Left lobe of liver (tissue), 2 donors: ENCODE measurements at places on chromosomes 13 and 19.

GRCh38 chr13:76338003-76338402, 548.2 kb downstream of the KCTD12 start:
- no peak for DNase-seq

GRCh38 chr19:36258028-36258875, 43.3 kb downstream of the ZNF146 start:
- DNase-seq = no peak

- DNase-seq = no peak
These were observed 69.5 kb downstream of the DACH1 start for GRCh38 chr13:71797517-71797916.

GRCh38 chr19:1513499-1514294, 878 bp upstream of the ADAMTSL5 start:
- DNase-seq = peak; percentile 66

DNA sequence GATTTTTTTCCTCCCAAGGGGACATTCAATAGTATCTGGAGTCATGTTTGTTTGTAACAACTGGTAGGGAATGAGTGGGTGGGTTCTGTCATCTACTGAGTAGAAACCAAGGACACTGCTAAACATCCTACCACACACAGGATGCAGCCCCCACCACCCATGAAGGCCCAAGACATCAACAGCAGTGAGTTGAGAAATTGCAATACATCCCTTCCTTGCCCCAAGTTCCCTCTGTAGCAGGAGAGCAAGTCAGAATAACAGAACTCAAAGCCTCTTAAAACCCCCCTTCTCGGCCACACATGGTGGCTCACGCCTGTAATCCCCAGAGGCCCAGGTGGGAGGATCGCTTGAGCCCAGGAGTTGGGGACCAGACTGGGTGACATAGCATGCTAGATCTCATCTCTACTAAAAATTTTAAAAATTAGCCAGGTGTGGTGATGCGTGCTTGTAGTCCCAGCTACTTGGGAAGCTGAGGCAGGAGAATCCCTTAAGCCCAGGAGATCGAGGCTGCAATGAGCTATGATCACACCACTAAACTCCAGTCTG, 2.4 kb upstream of the CYP2F1 start:
- no peak for DNase-seq

DNA sequence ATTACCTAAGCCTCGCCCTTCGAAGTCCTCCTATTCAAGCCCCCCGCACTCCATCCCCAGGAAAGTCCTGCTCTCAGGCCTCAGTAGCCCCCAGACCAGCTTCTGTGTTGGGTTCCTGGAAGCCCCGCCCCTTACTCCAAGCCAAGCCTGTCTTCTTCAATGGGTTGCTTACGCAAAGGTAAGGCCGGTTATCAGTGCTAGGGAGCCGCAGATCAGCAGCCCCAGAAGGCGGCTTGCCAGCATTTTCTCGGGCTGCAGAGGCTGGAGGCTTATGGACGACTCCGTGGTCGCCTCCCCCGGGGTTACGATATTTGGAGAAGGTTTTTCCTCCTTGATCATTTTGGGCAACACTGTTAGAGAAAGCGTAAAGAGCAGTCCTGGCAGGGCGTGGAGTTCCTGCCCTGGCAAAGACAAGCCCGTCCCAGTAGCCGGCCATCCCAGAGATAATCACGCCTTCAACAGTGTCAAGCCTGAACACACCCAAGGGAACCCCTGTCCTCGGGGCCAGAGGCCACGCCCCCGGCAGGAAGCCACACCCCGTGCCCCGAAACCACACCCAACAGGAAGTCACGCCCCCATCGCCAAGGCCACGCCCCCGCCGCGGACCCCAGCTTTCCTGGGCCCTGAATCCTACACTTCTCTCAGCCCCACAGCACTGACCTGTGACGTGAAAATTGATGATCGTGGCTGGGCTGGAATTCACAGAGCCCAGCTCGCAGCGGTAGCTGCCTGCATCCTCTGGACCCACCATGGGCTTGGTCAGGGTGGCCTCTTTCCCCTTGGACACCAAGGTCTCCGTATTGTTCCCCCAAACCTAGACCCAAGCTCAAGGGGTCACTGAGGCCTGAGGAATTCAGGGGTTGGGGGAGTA, 954 bp upstream of the RASIP1 start:
- peak; percentile 59 for DNase-seq

- peak; percentile 67 for DNase-seq
These were observed 306 bp downstream of the ZNF540 start for GRCh38 chr19:37594982-37595382.

DNA sequence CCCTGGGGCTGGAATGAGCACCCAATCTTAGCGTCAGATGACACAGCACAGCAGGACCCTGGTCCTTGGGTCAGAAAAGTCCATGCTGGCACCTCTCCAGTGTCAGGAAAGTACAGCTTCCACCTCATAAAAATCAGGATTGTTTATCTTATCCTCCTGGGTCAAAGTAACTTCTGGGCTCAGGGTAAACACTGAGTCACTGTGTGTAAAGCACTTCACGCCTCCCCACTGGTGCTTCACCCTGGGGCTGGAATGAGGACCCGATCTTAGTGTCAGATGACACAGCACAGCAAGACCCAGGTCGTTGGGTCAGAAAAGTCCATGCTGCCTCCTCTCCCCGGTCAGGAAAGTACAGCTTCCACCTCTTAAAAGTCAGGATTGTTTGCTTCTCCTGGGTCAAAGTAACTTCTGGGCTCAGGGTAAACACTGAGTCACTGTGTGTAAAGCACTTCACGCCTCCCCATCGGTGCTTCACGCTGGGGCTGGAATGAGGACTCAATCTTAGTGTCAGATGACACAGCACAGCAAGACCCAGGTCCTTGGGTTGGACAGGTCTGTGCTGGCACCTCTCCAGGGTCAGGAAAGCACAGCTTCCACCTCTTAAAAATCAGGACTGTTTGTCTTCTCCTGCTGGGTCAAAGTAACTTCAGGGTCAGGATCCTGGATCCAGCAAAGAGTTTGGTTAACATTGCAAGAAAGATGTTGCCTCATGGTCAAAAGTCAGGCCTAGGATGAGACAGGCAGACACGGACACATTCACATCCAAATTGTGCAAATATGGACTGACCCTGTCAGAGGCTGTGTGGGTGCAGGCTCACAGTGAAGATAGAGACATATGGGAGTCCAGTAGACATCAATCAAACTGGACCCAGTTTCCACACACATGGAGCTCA, 39.2 kb upstream of the CYP2A7 start:
- peak; percentile 91 for DNase-seq

DNA sequence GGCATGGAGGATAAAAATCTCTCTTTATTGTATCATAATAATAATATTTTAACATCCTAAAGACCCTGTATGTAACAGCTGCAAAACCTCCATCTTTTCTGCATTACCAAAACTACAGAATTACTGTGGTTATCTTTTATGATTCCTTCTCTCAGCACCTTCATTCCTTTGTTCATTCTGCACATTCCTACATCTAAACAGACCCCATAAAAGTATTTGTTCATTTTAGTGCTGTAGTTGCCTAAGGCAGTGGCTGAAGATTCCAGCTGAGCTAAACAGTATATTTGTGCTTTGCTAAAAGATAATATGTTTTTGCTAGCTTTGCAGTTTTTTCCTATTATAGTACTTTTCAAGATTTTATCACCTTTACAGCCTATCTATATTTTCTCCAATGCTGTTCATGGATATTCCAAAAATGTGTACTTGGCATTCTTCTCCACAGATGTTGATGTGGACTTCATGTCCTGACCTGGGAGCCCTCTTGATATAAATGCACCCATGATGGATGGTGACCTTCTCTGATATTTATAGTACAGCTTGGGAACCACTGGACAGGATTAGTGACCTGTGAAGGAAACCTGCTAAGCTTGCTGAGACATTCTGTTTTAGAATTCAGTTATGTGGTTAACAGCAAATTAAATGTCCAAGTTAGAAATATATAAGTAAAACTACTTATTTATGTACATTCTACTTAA, 2832.9 kb upstream of the PCDH20 start:
- DNase-seq = no peak

DNA sequence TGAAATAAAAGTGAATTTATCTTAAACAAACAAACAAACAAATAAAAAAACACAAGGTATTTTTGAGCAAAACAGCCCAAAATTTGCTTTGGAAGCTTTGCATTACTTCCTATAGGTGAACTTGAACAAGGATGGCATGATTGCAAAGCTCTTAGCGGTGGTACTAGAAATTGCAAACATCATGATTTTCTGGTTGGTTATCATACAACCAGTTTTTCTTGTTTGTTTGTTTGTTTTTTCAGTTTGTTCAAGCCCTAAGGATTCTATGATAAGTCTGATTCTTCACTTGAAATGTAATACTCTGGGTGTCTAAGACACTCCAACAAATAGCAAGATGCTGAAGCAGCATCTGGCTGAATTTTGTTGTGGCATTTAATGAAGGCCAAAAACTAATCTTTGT, 15.9 kb downstream of the DCLK1 start:
- no peak for DNase-seq

DNA sequence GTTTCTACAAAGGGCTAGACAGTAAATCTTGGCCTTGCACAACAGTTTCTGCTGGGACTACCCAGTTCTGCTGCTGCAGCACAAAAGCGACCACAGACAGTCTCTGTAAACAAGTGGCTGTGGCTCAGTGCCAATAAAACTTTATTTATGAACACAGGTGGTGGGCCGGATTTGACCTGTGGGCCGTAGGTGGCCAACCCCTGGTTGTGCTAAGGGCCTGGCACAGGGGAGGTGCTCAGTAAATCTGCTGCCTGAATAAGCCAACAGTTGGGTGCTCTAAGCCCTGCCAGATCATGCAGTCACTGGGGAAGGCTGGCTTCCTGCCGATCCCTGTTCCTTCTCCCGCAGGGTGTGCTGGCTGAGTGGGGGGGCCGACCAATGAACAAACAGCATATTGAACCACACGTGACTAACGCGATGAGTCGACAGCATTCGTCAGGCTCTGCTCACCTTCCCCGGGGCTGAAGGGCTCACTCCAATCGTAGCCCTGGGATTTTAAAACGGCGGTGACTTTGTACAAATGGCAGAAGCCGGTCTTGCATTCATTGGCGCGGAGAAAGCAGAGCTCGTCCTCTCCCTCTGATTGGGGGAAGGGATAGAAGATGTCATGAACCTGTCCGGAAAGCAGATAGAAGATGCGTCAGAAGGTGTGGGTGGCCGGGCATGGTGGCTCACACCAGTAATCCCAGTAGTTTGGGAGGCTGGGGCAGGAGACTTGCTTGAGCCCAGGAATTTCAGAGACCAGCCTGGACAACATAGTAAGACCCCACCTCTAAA, 24.3 kb upstream of the MYDGF start:
- DNase-seq = peak; percentile 97

- DNase-seq = no peak
These were observed 311.6 kb downstream of the KCNRG start for GRCh38 chr13:50326811-50327210.

- DNase-seq = no peak
These were observed 221.7 kb downstream of the KCNRG start for GRCh38 chr13:50236898-50237318.

DNA sequence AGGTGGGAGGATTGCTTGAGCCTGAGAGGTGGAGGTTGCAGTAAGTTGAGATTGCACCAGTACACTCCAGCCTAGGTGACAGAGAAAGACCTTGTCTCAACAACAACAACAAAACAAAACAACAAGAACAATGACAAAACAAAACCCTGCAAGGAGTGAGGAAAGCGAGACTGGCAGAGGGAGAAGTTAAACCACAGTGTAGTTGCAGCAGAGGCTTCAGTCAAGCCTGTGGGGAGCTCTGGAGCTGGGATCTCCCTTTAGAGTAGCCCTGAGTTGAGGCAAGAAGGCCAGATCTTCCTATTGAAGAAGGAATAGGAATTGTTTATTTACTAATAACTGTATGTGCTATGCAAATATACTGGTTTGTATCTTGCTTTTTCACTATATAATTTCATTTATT, 25.3 kb upstream of the RNASEH2B start:
- DNase-seq = no peak

DNA sequence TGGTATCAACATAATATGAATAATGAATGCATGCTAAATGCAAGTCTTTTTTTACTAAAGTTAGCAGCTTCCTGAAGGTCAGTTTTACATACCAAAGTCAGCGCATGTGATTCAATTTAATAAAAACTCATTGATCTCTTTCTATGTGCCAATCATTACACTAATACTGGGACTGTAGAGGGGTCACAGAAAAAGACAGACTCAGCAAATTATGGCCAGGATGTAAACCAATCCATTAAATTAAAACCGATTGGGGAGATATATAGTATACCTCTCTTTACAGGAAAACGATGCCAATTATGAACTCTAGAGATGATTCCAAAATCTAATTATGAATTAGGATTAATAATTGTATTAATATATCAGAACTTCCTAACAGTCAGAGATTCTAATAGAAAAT, 624.4 kb upstream of the PCDH20 start:
- DNase-seq = no peak

DNA sequence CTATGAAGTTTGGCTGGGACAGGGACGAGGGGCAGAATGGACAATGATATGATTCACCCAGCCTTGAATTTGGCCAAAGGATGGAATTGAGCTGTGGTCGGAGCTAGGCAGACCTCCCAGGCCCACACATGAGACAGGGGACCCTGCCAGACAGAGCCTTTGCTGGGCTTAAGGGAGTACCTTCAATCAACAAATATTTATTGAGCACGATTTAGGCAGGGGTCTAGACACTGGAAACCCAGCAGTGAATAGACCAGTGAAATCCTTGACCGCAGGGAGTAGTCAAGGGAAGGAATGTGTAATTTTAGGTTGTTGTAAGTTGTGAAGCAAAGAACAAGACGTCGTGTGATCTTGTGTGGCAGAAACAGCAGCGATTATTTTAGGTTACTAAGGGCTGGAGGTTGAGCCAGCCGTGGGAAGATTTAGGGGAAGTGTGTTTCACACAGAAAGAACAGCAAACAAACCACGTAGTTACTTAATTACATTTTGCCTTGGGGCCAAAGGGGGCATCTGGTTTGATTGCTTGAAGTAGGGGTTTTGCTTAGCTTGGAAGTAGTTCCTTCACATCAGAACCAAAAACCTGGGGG, 16.9 kb upstream of the AP1M2 start:
- no peak for DNase-seq
